ENCODE measurements at places on chromosomes 1 and 21.

- no peak for DNase-seq
Measured at GRCh38 chr1:19169642-19170041, 40.4 kb downstream of the UBR4 start.

- DNase-seq = no peak
Measured at GRCh38 chr1:32962248-32962896, 2.2 kb downstream of the RNF19B start.

GRCh38 chr1:219917851-219918466, 10.4 kb downstream of the SLC30A10 start:
- no peak for DNase-seq

DNA sequence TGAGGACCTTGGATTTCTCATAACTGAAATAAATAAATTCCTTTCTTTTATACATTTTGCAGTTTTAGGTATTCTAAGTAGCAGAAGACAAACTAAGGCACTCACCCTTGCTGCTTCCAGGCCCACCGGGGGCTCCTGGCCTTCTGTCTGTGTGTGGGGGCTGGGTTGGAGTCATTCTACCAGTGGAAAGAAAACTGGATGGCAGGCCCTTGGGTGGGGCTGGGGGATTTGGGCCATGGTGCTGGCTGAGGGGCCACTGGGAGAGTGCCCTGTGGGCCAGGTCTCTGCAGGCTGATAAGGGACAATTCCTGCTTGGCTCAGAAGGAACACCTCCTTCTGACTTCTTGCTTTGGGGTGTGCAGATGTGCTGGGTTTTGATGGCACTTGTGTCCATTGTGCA, 54.0 kb upstream of the CSF3R start:
- DNase-seq = no peak

- DNase-seq = no peak
Measured at GRCh38 chr21:25569084-25569483, 38.2 kb downstream of the MRPL39 start.

- DNase-seq = no peak
Measured at GRCh38 chr1:234916840-234917239, 211.8 kb downstream of the TOMM20 start.

DNA sequence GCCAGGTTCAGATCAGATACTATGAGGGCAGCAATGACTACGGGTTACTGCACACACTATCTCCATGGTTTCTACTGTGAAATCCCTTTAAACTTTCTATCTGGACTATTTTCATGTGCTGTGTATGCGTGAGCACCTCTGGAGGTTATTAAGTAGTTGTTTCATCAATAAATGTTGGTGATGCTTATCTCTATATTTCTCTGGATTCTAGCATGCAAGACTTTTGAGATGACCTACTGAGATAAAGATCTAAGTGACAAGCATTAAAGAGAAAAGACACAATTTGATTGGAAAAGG, 194.0 kb downstream of the NRIP1 start:
- DNase-seq = no peak

GRCh38 chr1:42006836-42007235, 88.1 kb upstream of the HIVEP3 start:
- no peak for DNase-seq

DNA sequence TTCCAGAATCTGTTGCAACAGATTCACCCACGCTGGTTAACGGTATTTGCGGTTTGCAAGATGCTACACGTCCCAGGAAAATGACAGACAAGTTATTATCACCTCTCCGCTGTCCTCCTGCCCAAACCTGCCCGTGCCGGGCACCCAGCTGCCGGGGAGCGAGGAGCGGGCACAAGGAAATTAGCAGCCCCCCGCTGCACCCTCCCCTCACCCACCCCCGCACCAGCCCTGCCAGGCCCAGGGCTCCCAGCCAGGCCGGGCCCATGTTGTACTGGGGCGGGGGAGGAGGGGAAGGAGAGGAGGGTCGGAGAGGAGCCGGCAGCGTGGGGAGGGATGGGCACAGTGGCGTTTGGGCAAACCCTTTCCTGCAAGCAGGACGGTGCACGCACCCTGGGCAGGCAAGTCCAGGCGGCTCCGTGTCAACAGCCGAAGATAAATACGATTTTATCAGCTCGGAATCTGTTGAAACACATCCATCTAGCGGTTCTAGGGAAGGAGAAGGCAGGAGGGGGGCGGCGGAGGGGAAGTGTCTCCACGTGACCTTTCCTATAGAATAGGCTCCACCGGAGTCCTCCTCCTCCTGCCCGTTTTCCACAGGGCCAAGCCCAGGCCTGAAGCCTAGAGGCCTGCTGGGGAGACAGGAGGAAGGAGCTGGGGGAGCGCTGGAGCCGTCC, 35.1 kb upstream of the CCDC27 start:
- DNase-seq = no peak

DNA sequence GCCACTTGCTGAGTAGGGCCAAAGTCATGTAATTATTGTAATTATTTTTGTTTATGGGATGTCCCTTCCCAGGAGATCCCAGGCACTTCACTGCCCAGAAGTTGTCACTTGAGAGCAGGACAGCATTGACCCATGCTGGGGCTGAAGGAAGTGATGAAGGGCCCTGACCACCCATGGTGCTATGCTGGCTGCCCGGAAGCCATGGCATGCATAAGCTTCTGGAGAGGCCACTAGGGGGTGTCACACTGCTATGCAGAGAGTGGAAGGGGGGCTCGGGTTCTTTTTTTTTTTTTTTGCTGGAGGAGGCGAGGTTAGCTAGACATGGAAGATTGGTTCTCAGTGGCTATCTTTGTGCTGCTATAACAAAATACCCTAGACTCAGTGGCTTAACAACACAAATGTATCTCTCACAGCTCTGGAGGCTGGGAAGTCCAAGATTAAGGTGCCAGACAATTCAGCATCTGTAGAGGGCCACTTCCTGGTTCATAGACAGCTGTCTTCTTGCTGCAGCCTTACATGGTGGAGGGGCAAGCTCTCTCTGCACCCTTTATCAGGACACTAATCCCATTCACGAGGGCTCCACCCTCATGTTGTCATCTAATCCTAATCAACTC, 84.9 kb downstream of the CNIH3 start:
- DNase-seq = no peak

DNA sequence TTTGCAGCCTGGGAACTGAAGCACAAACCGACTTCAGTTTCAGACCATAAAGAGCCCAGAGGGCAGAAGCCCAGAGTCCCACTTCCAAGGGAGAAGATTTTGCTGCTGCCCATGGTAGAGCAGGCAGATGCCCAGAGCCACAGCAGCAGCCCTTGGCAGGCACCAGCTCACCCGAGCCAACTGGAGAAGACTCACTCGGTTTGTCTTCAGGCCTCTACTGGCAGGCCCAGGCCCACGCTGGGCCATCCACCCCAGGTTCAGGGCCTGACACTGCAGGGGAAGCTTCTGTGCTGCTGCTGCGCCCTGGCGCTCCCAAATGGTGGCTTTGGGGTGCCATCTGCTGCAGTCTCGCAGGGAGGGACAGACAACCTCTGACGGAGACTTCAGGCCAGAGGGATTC, 33.3 kb downstream of the SLC66A1 start:
- DNase-seq = no peak

- no peak for DNase-seq
Measured at GRCh38 chr1:7403265-7404045, 367.6 kb upstream of the VAMP3 start.
